Activated CD4-positive, alpha-beta T cell treated with anti-CD3 and anti-CD28 coated beads, Interleukin-2, amount 50 U/mL, for 4 hours (primary cell): ENCODE measurements at places on chromosomes 1 and 21.

DNA sequence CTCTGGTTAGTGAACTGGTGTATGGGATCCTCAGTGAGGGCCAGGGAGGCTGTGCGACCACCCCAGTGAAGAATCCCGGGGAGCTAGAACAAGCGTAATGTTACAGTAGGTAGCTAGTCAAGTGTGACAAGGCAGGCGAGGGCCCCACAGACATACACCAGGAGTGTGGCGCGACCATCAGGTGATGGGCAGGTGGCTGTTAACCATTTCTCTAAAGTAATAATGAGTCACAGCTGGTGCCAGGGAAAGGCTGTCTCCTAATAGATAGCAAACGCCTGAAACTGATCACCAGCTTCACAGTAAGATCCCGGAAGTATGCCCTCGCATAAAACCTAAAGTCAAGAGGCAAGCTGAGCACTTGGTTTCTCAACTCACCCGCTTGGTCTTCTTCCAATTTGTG, 40.5 kb upstream of the TARBP1 start:
- no peak for DNase-seq

DNA sequence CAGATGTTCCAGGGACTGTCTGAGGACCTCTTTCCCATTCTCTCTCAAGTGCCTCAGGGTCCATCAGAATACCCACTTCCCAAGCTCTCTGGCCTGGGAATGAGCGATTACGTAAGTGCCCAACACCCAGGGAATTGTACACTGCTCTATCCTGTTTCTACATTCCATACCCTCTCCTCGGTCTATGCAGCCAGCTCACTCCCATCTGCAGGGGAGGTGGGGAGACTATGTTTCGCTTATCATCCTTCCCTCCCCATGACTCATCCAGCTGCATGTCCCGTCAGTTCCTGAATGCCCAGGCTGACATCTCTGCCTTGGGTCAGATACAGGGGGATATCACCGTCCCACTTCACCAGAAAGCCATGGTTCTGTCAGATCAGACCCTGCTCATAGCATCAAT, 34.5 kb upstream of the CD1D start:
- no peak for DNase-seq

DNA sequence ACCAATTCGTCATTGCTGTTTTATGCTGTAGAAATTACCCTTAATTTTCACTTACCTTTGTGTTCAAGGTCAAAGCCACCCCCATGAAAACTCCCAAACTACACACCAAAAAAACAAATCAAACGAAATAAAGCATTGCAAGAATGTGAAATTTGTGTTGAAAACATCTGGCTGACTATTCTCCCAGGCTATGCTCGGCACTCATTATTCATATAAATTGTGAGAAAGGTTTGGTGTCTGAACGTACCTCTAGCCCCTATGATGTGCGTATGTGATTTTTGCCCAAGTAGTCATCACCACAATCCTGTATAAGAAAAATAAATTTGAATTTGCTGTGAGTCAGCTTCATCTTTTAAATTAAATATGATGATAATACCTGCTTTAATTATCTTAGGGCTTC, 34.9 kb downstream of the ADAMTS1 start:
- no peak for DNase-seq

GRCh38 chr1:202579806-202580205, 130.4 kb downstream of the SYT2 start:
- no peak for DNase-seq

DNA sequence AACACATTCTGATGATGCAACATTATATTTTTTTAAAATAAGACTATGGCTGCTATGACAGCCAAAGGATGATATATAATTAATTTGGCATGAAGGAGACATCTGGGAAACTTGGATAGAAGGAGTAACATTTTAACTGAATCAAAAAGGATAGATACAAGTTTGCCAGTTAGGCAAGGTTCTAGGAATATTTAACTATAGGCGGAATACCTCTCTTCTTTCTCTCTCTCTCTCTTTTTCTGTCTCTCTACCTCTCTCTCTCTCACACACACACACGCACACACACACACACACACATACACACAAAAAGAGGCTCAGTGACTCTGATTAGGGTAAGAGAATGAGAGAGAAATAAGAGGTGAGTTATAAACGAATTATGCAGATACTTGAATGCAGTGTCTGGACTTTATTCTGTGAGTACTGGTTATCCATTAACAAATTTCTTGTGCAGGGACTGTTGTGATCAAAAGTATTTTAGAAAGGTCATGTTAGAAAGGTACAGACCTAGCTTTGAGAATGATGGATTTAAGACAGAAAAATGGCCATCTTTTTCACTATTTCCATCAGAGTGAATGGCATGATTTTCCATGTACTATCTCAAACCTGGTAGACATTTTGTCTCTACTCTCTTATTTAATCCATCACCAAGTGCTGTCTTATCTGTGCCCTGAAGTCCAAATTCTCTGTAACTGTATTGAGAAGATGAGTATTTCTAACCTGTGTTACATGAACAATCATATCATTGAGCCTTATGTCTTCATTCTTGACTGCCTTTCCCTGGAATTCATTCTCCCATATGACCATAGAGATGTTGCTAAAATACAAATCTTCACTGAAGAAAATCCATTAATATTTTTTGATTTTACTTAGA, 1106.9 kb upstream of the ADGRL4 start:
- no peak for DNase-seq

- no peak for DNase-seq
Measured at GRCh38 chr1:37509181-37509580, 5.4 kb downstream of the MEAF6 start.

- DNase-seq, result no peak
Measured at GRCh38 chr1:60894130-60894529, 188.2 kb upstream of the NFIA start.

DNA sequence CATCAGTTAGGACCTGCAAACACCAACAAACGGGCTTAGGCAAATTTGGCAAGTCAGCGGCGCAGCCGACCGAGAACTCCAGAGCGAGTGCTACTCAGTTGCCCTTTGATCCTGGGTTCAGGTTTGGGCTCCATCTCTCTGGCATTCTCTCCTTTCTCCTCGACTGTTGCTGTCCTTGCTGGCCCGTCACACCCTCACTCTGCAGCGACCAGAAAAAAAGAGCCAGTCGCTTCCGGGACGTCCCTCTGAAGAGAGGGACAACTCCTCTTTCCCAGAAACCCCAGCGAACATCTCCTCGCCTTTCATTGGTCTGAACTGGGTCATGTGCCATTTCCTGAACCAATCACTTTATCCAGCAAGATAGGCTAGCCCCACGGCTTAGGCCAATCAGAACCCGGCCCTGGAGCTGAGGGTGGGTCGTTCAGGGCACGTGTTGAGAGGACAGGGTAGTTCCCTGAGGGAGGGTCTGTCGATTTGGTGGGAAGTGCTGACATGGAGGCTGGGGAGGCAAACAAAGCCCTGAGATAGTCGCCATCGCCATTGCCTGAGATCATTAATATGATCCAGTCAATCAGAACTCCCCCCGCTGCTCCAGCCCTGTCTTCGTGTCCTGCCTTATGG, 113.7 kb downstream of the PTPRU start:
- DNase-seq, result no peak

GRCh38 chr1:182410620-182411273, 10.3 kb upstream of the TEDDM1 start:
- no peak for DNase-seq

- no peak for DNase-seq
Measured at GRCh38 chr1:10484521-10484920, 9.8 kb downstream of the PEX14 start.

DNA sequence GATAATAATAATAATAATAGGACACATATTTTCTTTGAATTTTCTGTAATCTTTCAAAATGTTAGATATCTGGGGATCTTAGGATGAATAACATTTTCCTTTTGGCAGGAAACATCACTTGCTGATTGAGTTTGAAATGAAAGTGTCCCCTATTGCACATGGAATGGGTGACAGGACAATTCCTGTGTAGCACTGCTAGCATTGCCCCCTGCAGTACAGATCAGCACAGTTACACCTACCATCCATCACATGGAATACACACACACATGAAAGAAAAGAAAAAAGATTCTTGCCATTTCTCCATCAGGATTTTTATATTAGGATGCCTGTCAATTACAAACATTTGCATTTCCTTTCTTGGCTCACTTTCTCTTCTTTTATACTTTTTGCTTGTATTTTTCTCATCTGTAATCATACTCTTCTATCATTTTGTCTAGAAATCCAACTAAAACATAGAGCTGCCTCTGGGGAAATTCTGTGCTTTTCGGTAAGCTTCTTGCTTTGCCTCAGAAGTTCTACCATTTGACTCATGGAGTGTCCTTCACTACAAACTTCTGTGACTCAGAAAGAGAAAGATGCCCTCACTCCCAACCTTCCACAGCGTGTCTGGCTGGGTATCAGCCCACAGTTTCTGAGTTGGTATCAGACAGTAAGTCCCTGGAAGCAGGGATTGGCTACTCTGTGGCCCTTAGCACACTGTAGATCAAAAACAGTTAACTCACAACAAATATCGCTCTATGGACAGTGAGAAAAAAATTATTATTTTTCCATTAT, 641.2 kb downstream of the PTPRC start:
- no peak for DNase-seq

GRCh38 chr1:50562106-50562505, 138.9 kb upstream of the DMRTA2 start:
- DNase-seq, result no peak

DNA sequence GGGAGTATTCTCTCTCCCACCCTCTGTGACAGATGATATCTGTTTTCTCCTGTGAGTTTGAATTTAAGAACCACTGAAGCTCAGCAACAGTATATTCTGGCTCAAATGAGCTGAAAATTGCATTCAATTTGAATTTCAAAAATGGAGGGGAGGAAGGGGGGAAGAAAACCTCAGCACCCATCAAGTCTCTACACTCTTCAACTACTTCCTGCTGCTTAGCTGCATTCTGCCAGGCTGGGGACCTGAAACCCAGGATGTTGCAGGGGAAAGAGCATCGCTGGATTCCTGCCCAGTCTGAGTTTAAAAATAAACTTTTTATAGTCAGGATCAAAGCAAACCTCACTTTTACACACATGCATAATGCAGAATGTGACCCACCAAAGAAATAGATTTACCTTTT, 214.3 kb upstream of the ESRRG start:
- DNase-seq, result no peak

- no peak for DNase-seq
Measured at GRCh38 chr1:196510451-196510850, 97.8 kb downstream of the KCNT2 start.

DNA sequence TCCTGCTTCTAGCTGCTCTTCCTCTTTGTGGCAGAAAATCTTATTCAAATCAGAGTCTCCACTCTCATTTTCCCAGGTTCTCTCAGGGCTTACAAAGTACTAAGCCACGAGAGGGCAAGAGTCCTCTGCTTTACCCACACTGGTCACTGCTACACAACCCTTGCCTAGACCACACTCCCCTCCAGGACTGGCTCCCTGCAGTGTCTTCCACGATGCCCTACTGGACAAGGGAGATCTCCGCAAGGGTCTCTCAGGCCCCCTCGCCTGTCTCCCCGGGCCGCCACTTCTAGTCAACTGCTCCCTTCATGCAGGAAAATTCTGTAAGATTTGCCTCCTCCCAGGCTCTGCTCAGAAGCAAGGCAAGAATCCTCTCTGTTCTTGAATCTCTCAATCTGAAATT, 319.6 kb downstream of the RRAGC start:
- no peak for DNase-seq

DNA sequence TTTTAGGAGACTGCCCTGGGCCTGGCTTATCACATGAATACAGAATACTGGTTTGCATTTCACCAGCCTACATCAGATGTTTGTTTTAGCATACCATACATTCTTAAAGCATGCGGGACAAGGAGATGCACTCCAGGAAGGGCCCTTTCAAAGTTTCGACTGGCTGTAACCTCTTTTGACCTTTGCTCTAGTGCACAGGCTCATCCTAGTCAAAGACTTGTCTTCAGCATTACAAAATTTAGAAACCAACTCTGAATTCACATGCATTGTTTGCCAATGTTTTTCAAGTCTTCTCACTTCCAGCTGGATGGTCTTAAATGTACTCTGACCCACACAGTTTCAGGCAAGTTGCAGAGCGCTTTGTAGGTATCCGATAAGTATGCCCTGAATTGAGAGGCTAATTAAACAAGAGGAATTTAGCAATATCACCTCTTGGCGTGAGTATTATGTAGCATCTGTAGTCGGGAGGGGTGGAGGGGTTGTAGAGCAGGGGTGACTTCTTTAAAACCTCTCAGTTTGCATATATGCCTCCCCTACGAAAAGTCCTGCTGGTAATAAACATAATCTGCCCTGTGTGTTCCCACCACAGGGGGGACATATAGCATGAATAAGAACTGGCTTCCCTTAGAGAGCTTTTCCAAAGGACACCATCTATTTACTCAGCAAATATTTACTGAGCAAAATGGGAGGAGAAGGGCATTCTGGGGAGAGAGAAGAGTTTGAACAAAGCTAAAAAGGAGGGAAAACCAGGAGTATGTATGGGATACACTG, 24.4 kb upstream of the AHCYL1 start:
- no peak for DNase-seq

DNA sequence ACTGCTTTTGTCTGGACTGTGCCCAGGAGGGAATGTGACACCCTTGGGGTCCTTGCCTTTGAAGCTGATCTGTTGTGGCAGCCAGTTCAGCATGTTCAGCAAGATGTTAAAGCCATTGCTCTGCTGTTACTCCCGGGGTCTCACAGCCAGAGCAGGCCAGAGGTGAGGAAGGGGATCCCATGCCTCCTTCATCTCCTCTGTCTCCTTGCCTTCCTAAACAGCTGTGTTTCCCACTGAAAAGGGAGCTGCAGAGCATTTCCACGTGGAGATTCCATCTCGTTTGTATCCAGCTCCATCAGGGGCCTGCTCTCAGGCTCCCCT, 135.8 kb upstream of the COL6A1 start:
- DNase-seq, result no peak

DNA sequence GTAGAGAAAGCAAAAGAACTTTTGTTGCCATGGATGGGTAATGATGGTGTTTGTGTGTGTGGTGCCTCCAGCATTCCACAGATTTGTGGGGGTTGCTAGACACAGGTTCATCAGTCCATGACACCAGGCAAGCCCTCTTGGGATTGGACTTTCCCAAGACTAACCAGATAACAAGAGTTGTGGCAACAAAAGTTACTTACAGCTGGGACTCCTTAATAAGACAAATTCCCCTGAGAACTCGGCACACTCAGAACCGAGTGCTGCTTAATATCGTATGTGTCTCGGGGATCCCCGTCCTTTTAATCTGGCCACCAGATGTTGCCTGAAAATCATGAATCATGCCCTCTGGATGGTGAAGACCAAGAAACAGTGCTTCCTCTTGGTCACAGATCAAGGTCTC, 193.3 kb downstream of the AJAP1 start:
- no peak for DNase-seq

DNA sequence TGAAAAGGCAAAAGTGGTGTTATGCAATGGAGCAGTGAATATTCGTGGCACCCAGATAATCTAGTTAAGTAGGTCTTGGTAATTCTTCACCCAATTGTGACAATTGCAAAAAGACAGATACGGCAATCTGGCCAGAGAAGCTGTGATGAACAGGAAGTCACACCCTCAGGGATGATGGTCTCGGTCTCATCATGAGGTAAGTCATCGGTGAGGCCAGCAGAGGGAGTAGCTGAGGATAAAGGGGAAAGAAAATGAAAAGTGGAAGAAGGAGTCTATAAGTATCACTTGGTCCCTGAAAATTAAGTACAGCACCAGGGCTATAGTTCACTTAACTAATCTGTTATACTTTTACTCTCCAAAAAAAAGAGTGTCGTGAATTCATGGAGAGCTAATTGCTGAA, 258.8 kb upstream of the NCAM2 start:
- no peak for DNase-seq
